ENCODE measurements at places on chromosomes 2 and 18. TPM values are rescaled to one million over a fixed set of nuclear protein-coding genes. Genes with fewer than 3 reads are reported as not detected.

CHRND gene
- total RNA-seq = not detected

PROM2 gene
- 10.8 TPM for total RNA-seq

GAD1 gene
- 144 TPM for total RNA-seq

DGUOK gene
- total RNA-seq = 43.7 TPM

ERFE gene
- total RNA-seq = 4.9 TPM

PRADC1 gene
- total RNA-seq = 16.7 TPM

VWC2L gene
- 8.2 TPM for total RNA-seq

GRCh38 chr2:167769020-167769419, 478.4 kb downstream of the STK39 start:
- DNase-seq = no peak

DNA sequence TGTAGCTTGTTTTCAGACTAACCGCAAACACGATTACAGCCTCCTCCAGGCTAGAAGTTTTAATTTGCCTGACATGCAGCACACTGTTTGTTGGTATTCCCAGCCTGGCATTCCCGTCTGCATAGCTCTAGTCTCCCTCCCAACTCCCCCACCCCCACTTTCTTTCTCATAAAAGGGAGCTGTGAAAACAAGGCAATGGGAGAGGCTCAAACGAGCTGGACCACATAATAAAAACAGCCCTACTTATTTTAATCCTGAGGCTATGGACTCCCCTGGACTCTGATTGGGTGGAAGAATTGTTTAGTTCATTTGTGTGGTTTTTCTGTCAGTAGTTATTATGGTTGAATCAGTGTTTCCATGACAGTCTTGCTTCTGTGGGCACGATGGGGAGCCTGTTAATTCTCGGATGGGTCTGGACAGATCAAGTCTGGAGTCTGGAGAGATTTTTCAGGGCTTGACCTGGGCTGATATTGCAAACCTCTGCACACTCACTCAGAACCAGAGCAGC, 1.2 kb downstream of the STON1 start:
- DNase-seq = no peak

GRCh38 chr18:7904529-7904928, 337.4 kb downstream of the PTPRM start:
- no peak for DNase-seq

- no peak for DNase-seq
Measured at GRCh38 chr2:73889206-73889605, 3.6 kb upstream of the ACTG2 start.

DNA sequence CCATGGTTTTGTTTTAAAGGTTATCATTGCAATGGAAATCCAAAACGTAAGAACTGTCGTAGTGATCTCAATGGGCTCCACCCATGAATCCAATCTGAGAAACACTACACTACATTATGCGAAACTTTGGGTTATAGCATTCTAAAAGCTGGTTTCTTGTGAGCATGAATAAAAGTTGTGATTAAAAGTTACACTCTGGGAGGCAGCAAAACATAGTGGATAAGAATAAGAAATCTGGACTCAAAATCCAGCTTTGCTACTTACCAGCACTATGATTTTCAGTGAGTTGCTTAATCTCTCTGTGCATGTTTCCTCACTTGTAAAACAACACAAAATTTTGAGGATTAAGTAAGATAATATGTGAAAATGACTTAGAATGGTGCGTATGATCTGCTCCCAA, 25.7 kb upstream of the THOC1 start:
- no peak for DNase-seq

DNA sequence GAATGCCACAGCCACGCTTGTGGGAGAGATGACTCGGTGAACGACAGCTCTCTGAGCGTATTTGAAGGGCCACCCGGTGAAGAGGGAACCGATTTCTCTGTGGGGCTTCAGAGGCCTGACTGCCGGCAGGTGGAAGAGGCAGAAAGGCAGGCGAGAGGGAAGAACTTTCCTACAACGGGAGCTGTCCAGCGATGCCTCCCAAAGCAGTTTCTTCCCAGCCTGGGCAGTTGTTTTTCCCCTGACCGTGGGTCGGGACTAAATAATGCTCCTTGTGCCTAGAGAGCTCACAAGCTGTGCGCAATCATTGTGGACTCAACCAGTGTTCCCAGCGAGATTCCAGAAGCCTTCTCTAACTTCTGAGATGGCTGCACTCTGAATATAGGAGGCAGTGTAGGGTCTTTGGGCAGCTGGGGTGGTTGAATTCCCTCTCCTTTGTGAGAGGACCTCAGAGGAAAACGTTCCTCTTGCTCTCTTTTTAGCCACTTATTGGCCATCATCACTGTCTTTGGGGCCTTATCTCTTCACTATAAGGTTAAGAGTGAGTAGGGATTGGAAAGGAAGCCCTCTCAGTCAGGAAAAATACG, 710 bp downstream of the SEC11C start:
- no peak for DNase-seq

GRCh38 chr2:200330351-200331060, 24.0 kb downstream of the SPATS2L start:
- no peak for DNase-seq

DNA sequence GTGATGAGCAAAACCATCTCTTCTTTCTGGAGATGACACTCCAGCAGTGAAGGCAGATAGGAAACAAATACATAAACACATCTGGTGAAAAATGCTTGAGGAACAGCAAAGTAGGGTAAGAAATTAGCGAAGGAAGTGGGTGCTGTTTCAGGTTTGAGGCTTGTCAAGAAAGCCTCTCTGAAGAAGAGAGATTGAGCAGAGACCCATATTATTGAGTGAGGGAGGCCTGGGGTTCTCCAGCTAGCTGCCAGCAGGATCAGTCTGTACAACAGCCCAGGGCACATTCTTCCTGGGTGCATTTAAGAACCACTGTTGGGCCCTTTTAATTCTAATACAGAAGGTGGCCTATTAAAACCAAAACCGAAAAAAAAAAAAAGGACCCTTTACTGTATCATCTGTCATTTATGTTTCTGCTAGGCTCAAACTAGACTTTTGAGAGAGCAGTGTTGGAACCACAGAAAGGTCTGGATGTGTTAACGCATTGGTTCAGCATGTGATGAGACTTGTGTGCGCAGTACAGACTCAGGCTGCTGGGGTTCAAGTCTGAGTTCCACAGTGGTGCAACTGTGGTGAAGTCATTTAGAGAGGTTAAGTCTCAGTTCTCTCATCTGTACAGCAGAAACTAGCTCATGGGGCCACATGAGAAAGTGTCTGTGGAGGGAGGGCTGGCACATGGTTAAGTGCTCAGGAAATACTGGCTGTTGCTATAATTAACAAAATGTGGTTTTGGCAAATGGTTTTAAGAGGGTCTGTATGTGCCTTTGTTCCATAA, 28.9 kb downstream of the MGAT5 start:
- DNase-seq = no peak

- DNase-seq = no peak
Measured at GRCh38 chr18:36780748-36781147, 48.1 kb downstream of the TPGS2 start.

DNA sequence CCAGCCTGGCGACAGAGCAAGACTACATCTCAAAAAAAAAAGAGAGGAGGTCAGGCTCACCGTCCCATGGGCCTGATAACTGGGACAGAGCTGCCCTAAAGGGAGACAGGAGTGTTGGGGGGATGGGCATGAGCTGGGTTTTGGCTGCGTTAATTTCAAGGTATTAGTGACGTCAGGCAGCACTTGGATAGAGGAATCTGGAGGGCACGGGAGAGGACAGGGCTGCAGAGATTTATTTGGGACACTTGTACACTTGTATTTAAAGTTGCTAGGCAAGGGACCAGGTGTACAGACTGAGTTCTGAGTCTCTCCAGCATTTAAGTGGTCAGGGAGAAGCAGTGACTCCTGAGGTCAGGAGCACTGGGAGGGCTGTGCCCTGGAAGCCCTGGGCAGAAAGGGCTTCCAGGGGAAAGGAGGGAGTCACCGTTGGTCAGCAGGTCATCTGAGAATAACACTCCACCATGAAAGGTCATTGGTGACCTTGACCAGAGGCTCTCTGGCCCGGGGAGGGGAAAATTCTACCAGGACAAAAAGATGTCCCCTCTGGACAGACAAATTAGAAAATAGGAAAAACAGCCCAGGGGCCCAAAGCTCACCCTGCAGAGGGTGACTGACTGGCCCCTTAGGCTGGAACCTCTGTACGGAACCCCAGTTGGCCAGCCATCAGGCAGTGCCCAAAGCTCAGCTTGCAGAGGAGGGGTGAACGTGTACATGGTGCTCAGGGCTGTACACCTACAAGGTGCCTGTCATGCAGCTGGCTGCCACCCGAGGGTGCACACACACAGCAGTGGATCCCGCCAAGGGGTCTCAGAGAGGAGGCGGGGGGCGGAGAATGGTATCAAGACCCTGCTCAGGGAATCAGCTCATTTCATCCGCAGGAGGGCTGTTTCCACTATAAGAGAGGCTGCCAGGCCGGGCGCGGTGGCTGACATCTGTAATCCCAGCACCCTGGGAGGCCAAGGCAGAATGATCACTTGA, 23.0 kb upstream of the CNNM3 start:
- no peak for DNase-seq

DNA sequence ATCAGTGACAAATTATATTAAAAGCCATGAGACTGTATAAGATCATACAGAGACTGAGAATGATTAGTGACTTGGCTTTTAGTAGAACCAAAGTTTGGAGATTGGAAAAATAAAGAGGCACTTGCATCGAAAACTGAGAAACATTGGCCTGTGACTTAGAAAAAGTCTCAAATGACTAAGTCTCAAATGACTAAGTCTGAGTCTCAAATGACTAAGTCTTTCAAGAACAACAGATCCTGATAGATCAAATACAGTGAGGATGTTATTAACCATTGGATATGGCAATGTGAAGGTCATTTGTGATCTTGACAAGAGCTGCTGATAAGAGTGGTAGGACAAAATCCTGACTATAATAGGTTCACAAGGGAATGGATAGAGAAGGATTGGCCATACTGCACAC, 135.5 kb upstream of the FANCL start:
- no peak for DNase-seq

GRCh38 chr2:72695676-72696075, 130.2 kb downstream of the EXOC6B start:
- no peak for DNase-seq

DNA sequence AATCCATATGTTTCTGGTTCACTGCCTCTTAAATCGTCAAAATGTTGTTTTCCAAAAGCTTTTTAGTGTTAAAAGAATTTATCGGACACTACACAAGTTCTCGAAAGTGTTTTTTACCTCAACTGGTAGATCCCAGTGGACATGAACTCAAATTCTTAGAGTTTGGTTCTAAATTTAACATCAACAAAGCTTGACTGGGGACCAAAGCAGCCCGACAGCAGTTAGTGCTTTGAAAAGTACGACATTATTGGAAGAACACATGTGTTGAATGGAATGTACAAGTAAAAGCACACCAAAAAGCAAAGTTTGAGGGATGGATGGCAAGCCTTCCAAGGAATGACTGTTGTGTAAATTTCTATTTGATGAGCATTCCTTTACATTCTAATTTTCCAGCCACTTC, 803.9 kb upstream of the POU3F3 start:
- DNase-seq = no peak

GRCh38 chr2:220814441-220814840, 757.7 kb downstream of the EPHA4 start:
- DNase-seq = no peak

DNA sequence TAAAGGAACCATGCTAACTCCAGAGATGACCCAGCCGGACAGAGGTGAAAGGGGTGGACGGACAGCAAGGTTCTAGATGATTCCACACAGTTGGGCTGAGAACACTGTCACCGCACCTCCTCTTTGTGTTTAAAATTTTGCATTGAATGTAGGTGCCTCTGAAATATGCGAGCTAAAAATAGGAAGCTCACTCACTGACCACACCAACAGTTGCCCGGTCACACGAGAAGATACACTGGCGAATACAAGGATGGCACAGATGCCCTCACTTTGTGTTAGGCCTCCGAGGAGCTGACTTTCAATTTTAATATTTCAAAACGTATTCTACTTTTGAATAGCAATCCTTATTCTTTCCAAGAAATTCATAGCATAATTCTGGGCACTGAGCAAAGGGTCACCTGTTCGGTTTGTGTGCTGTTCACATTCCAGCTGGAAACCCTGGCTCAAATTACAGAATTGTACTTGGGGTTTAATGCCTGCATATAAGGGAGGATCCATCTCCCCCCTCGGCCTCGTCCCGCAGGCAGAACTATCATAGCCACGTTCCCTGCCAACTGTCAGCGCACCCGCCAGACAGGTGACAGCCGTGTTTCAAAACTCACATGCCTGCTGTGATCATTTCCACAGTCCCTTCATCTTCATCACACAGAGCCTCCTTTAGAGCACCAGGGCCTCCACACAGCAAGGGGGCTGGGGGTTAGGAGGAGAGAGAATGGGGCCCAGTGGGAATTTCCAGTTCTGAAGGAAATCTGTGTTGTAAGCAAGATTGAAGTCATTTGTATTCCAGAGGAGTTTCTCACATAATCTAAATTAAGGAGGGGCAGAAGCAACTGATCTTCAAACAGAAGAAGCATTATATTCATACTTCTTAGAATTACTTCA, 48.2 kb downstream of the ADI1 start:
- no peak for DNase-seq

DNA sequence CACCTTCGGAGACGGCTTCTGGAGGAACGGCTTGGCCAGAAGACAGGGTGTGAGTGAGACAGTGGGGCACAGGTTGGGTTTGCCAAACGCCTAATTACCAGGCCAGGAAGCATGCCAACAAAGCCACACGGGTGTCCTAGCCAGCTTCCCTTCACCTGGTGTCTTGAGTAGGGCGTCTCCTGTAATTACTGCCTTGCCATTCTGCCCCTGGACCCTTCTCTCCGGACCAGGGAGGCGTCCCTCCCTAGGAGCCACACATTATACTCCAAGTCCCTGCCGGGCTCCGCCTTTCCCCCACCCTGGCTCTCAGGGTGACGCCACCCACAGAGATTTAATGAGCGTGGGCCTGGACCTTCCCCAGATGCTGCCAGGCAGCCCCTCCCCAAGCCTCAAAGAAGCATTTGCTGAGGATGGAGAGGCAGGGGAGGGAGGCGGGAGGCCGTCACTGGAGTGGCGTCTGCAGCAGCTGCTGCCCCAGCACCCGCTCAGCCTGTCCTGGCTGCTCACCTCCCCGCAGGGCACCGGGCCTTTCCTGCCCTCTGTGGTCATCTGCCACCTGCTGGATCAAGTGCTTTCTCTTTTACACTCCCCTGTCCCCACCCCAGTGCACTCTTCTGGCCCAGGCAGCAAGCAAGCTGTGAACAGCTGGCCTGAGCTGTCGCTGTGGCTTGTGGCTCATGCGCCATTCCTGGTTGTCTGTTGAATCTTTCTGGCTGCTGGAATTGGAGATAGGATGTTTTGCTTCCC, 20.7 kb downstream of the FOSL2 start:
- DNase-seq = no peak

GRCh38 chr2:221677688-221678087, 105.6 kb upstream of the EPHA4 start:
- no peak for DNase-seq

Data from dorsolateral prefrontal cortex (tissue), 122 donors.